Activated CD8-positive, alpha-beta memory T cell treated with anti-CD3 and anti-CD28 coated beads, Interleukin-2, amount 50 U/mL, for 48 hours (primary cell): ENCODE measurements at places on chromosomes 12 and 14.
A peak's percentile ranks its signal among the peaks of the same experiment; 100 is the strongest.

- DNase-seq: no peak
These were observed 64.6 kb downstream of the CCDC88C start for GRCh38 chr14:91352728-91353692.

DNA sequence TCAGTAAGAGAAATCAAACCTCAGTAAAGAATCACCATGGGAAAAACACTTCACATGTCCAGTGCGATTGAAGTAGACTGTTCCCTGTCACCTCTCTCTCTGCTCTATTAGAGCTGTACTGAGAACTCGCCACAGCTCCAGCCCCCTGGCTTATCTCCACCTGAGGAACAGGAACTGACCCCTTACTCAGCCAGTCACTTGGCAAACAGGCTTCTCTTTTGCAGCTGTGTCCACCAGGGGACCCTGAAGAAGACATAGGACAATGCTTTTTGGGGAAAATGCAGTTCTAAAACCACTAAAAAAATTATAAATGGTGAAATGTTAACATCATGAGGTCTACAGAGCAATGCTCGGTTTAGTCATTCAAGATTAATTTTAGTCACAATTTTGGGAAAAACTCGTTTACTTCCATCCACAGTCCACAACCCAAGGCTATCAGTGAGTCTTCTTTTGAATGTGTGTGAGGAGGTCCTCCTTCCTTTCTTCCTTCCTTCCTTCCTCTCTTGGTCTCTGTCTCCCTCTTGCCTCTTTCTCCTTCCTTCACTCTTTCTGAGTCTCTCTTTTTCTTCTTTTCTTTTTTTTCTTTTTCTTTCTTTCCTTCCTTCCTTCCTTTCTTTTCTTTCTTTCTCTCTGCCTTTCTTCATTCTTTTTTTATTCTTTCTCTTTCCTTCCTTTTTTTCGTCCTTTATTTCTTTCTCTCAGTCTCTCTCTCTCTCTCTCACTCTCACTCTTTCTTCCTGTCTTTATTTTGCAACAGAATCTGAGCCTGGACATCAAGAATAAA lies 1189.5 kb upstream of the TMEM132C start:
- DNase-seq: no peak

DNA sequence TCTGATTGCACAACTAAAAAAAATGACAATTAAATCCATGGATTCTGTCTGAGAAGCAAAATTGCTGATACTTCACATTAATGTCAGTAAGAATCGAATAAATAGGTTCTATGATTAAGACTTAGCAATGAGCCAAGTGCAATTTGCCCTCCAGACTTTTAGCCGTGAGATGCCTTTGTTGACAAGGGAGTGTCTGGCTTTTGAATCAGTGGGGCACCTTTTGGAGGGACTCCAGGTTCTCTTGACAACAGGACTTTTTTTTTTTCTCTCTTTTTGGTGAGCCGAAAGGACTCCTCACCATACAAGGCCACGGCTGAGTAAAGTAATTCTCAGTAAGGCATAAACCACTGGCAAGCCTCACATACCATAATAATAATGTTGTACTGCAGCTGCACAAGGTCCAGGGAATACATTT lies 4.7 kb upstream of the MDM1 start:
- no peak for DNase-seq

- peak; percentile 68 for DNase-seq
These were observed 84.6 kb upstream of the DYNC1H1 start for GRCh38 chr14:101879529-101880336.

DNA sequence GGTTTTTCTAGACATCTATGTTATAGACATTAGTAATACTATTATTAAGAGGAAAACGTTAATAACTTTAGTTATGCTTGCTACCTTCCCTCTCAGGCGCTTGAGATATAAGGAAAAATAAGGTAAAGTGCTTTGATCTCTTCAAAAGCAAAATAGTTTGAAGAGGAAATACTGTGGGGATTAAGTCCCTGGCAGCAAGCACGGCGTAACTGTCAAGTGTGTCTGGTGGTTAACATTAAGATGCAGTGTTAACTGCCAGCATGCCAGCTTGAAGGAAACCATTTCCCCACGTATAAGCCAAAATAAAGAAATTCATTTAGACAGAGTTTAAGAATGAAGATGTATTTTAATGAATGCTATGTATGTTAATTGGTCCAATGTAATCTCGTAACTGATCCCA lies 31.8 kb downstream of the PELI2 start:
- no peak for DNase-seq

GRCh38 chr12:104175726-104176247 lies 37.8 kb upstream of the NFYB start:
- DNase-seq: peak; percentile 22

- no peak for DNase-seq
These were observed 28.2 kb downstream of the KICS2 start for GRCh38 chr12:64193931-64194330.

- DNase-seq: no peak
These were observed 37.5 kb downstream of the PRORP start for GRCh38 chr14:35159742-35160409.

- peak; percentile 69 for DNase-seq
These were observed 1.1 kb upstream of the HEBP1 start for GRCh38 chr12:13000925-13001774.

GRCh38 chr14:25518364-25518763 lies 468.4 kb upstream of the STXBP6 start:
- no peak for DNase-seq

DNA sequence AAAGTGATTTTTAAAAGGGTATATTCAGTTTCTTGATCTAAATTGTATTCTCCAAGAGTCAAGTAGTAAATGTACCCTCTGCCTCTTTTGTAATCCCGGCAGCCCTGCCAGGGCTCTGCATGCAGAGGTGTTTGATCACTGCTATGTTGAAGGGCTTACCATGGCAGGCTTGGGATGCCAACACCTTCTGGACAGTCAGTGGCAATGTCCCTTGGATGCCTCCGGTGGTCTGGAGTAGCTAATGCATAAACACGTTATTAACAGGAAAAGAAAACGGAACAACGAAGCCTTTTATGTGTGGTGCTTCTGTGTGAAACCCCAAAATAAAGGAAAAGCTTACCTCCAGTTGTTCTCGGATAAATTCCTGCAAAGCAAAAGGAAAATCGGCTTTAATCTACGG lies 19.9 kb downstream of the EIF2B2 start:
- DNase-seq: no peak

- no peak for DNase-seq
These were observed 55.7 kb downstream of the PAX9 start for GRCh38 chr14:36717363-36717762.

DNA sequence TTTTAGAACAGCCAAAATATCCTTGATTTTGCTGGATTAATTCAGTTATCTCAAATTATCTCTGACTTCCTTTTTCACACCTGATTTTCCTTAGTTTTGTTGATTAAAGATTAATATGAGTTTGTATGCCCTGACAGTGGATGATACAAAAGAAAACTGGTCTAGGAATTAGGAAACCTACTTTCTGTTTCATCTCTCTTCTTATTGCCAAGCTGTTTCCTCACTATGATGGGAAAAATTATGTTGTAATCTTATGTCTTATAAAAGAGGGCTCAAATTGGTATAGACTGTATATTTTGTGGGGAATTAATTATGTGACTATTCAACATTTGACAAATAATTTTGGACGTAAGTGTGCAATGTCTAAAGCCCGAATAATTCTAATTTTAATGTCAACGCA lies 271.6 kb downstream of the FBXL14 start:
- no peak for DNase-seq

GRCh38 chr12:80939231-80939950 lies 1.7 kb upstream of the LIN7A start:
- no peak for DNase-seq

GRCh38 chr14:33343016-33343415 lies 404.3 kb downstream of the NPAS3 start:
- no peak for DNase-seq

- no peak for DNase-seq
These were observed 447.9 kb upstream of the TMEM132C start for GRCh38 chr12:127819056-127819455.

DNA sequence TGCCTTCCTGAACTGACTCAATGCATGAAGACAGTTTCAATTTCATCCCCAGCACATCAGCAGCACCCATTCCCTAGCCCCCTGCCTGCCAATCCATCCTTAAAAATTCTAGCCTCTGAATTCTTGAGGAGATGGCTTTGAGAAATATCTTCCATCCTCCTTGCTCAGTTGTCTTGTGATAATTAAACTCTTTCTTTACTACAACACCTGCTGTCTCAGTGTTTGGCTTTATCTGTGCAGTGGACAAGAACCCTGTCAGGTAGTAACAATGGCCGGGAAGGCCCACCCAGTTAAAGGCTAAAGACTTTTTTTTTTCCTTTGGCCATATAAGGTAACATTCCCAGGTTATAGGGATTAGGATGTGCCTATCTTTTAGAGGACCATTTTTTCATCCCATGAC lies 114.4 kb upstream of the NAP1L1 start:
- DNase-seq: no peak

- DNase-seq: no peak
These were observed 18.1 kb upstream of the DUSP6 start for GRCh38 chr12:89370421-89370831.

DNA sequence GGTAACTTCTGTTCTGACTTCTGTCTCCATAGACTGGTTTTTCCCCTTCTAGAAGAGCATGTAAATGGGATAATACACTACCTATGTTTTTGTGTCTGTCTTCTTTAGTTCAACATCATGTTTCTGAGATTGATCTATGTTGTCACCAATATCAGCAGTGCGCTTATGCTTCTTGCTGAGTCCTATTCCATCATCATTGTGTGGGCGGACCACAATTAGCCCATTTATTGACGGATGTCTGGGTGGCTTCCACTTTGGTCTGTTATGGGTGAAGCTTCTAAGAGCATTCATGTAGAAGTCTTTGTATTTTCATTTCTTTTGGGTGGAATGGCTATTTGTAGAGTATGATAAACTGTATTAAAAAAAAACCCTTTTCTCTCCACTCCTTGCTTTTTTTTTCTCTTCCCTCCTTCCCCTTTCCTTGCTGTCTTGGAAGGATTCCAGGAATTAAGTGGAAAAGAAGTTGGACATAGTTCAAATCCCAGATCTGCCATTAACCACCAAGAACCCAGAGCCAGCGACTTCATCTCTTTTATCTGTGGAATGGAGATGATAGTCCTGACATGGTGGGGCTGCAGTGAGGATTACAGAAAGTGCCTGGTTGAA lies 7.0 kb upstream of the SERPINA1 start:
- no peak for DNase-seq

DNA sequence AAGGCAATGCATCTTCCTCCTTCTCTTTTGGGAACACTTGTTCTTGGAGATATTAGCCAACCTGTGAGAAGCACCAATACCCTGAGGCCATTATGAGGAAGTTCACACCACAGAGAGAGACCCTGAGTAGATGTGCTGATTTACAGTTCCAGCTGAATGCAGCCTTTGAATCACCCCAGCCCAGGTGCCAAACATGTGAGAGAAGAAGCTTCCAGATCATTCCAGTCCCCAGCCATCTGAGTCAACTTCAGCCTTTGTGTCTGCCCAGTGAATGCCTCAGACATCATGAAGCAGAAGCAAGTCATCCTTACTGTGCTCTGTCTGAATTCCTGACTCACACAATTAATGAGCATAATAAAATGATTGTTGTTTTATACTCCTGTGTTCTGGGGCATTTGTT lies 25.1 kb downstream of the C12orf42 start:
- DNase-seq: no peak

DNA sequence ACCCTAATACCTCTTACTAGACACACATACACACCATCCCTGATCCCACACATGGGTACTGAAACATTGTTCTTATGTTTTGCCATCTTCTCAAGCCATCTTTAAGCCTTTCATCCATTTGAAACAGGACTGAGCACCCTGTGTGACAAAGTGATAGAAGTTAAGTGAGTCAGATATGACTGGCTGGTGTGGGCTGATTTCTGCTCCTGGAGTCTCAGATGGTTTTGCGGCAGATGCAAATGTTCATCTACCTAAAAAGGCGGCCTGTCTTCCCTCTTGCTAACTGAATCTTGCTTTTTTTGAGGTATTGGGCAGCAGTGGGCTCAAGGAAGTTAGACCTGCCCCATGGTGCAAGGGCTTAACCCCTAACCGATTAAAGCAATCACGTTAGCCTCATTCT lies 30.4 kb upstream of the PKP2 start:
- DNase-seq: no peak

- no peak for DNase-seq
These were observed 85.4 kb upstream of the RTL1 start for GRCh38 chr14:100988956-100989355.

GRCh38 chr14:105410642-105411016 lies 9.0 kb upstream of the MTA1 start:
- no peak for DNase-seq

DNA sequence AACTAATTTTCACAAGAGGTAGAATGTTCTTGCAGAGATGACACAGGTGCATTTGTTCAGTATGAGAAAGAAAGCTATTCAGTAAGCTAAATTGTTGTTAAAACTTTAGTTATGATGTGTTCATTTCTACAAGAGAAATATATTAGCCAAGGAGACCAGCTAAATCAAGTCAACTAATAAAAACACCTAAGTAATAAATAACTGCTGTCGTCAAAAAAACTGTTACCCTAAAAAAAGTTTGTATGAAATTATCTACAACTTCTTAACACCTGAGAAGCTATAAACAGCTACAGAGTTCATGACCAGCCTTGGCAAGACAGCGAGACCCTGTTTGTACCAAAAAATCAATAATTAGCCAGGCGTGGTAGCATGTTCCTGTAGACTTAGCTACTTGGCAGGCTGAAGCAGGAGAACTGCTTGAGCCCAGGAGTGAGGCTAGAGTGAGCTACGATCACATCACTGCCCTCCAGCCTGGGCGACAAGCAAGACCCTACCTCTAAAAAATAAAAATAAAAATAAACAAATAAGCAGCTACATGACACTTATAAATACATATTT lies 67.6 kb upstream of the AP4S1 start:
- DNase-seq: no peak

DNA sequence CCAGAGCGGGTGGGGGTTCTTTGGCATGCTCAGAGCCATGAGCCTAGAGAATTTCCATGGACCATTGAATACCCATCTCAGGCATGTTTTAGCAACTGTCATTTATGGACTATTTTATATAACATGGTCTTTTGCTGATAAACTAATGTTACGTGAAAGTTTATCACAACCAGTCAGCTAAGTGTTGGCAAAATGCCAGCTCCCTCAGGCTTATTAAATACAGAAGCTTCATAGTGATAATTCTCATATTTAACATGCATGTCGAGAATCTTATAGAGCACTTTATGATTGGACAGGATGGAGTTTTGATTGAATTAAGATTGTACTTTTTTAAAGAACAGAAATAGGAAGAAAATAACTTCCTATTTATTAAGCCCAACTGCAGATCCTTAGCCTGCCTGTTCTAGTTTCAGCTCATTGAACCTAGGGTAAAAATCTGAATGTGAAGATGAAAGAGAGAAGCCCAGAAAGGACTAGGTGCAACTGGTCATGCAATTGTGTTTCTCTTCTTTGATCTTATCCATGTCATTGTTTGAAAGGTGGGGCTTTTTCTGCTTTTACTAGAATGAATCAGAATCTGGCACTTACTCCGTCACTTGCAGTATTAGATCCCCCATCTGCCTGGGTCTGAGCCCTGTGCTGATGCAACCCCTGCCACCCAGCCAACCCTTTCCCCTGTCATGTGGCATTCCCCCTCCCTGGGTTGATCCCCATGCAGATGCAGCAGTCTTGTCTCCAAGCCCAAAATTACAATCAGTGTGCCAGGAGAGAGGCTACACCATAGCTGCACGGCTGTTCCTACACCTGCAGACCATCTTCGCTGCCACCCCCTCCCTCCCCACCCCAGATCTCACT lies 134.6 kb upstream of the EVL start:
- peak; percentile 59 for DNase-seq

- DNase-seq: peak; percentile 66
These were observed 70.2 kb downstream of the ETV6 start for GRCh38 chr12:11719678-11720099.

GRCh38 chr14:67577181-67577808 lies 22.8 kb downstream of the PIGH start:
- no peak for DNase-seq

GRCh38 chr12:104747955-104748354 lies 210.1 kb downstream of the SLC41A2 start:
- DNase-seq: peak; percentile 47
